ENCODE measurements at places on chromosomes 6 and 20.

DNA sequence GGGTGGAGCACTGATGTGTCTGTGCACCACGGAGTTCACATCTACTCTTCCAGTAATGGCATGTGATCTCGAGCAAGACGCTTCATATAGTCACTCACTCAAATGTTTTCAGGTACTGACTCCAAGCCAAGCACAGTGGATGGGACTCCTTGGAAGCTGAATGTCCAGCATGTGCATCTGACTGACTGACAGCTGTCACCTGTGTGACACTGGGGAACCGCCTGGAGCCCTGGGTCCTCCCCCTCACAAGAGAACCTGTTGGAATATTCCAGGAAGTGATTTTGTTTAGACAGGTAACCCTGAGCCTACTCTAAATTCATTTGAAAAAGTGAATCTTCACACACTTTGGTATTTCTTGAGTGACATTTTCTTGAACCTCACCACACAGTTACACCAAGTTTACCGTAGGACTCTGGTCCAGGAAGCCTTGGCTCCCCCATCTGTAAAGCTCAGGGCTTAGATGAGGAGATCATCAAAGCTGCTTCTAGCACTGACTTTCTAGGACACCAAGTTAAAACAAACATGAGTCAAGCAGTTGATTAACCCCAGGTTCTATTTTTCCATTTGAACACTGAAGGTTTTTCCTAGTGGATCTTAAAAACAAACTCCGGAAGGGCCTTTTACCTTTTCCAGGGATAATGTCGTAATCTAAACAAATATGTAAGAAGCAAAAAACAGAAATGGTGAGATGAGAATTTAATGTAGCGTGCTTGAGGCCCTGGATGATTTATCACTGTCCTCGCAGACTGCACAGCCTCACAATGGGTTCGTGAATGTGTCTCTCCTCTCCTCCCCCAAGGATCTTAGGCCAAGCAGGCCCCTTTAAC lies 50.1 kb downstream of the EDN3 start:
- H3K4me3 ChIP-seq: no peak overlapping the region
- no peak for DNase-seq
- H3K36me3 ChIP-seq: no peaks in the 10 kb centered on the region
- H3K4me1 ChIP-seq: peaks cover 15% of the 10 kb centered on the region
- H3K27me3 ChIP-seq: no peaks in the 10 kb centered on the region
- H3K27ac ChIP-seq: no peak overlapping the region

DNA sequence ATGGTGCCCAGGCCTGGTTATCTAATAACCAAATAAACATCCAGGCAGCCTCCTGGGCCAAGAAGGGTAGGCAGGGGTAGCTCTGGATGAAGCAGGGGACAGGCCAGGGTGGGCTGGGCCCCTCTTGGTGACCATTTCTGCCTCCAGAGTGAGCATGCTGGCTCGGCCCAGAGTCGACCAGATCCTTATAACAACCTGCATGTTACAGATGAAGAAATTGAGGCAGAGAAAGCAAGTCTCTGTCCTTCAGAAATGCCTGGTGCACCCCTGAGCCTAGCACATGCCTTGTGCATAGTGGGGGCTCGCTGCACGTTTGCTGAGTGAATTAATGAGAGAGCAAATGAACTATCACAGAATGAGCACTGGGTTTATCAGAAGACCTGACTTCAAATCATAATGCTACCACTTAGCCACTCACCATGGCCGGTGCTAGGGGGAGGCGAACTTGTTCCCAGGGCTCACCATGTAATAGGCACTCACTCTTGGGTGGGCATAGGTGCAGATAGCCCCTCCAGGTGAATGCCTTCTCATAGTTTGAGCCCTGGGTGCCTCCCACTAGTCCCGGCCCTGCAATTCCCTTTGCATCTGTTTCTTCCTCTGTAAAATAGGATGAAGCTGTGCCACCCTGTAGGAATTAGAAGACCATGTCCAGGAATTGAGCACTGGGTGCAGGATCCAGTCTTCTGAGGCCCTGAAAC lies 3.8 kb upstream of the APCDD1L start:
- no peaks in the 10 kb centered on the region for H3K4me1 ChIP-seq
- DNase-seq: no peak
- no peak overlapping the region for H3K4me3 ChIP-seq
- peaks cover 2% of the 10 kb centered on the region for H3K27me3 ChIP-seq

DNA sequence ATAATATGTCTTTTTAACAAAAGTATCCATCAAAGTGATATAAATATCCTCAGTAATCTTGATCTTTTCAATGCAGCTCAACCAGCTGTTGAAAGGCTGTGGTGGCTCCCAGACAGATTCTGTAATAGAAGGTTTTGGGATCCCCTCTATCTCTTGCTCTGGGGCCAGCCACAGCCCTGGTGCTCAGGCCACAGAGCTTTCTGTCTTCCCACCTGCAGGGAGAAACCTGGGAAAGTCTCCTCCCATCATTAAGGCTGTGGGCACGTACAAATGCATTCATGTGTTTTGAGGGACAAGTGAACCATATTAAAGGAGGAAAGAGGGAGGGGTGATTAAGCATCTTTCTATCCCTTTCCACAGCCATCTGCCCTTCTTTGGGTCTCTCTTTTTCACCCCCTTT lies 183.1 kb downstream of the PRDM13 start:
- H3K27me3 ChIP-seq: no peaks in the 10 kb centered on the region
- H3K27ac ChIP-seq: no peak overlapping the region
- H3K4me1 ChIP-seq: no peaks in the 10 kb centered on the region
- H3K4me3 ChIP-seq: no peak overlapping the region
- DNase-seq: no peak

DNA sequence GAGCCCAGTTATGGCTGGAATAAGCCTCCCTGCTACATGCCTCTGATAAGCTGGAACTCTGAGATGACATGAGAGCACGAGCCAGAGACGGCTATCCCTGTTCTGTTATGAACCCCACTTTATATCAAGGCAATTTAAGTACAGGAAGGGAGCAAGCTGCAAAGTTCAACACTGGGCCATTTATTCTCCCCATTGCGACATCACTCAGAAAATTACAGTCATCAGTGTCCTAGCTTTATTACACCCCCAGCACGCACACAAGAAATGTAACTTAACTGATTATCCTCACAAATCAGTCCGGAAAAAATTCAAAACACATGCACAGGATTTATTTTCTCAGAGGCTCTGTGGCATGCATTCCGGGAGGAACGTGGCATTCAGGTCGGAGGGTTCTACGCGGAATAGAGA lies 125.3 kb upstream of the SLC2A12 start:
- peaks cover 11% of the 10 kb centered on the region for H3K36me3 ChIP-seq
- peaks cover 48% of the 10 kb centered on the region for H3K4me1 ChIP-seq
- no peak for DNase-seq
- H3K27ac ChIP-seq: no peak overlapping the region
- H3K4me3 ChIP-seq: no peak overlapping the region

DNA sequence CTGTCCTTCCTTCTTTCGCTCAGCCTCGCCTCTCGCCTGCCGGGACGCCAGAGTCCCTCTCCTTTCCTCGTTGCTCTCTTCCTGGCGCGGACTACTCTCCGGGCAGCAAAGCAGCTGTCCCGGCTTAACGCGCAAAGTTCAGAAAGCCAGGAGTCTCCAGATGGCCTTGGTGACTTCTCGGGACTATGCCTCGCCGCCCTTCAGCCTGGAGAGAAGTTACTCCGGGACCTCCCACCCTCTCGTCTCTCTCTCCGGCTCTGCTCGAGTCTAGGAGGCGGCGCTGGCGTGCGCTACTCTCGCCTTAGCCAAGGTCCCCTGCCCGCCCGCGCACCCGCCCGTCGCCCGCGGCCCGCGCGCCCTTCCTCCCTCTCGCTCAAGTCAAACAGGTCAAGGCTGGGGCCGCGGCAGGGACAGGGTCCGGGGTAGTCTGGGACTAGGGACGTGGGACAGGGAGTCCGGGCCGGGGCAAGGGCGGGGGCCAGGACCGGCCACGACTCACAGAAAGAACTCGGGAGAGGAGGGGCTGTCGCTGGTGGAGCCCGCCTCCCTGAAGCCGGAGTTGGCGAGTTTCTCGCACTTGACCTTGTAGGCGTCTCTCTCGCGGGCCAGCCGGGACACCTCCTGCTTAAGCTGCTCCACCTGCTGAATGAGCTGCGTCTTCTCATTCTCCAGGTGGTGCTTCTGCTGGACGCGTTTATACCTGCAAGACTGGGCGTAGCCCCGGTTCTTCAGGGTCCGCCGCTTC lies 1.5 kb downstream of the MAFB start:
- DNase-seq: peak; percentile 97
- H3K4me3 ChIP-seq: peak overlapping the region; percentile 75
- no peaks in the 10 kb centered on the region for H3K36me3 ChIP-seq
- no peaks in the 10 kb centered on the region for H3K27me3 ChIP-seq

DNA sequence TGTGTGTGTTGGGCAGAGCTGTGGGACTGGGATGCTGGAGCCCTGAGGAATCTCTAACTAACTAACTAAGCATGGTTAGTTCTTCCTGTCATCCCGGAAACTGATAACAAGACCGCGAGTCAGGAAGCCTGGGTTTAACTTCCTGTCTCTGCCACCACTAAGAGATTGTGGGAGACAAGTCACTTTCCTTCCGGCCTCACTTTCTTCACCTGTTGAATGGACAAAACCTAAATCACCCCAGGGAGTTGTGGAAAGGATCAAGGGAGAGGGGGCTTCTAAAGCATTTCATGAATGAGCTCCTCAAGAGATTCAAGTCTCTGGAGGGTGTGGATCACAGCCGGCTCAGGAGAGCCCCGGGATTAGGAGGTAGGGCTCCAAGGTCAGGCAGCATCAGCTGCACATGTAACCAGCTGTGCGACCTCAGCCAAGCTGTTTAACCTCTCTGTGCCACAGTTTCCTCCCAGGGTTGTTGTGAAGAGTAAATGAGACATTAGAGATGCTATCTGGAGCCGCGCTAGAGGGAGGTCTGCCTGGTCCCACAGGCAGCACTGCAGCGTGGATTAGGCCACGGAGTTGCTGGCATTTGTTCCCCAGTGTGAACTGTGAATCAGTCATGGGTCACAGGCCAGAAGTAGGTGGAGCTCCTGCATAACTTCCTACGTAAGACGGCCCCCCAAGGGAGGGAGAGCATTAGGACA lies 105.1 kb downstream of the TOX2 start:
- no peak overlapping the region for H3K4me3 ChIP-seq
- no peak for DNase-seq
- no peak overlapping the region for H3K27ac ChIP-seq
- no peaks in the 10 kb centered on the region for H3K27me3 ChIP-seq

GRCh38 chr20:47285189-47285588 lies 71.3 kb downstream of the ZMYND8 start:
- DNase-seq: no peak
- H3K4me3 ChIP-seq: no peak overlapping the region
- peaks cover 31% of the 10 kb centered on the region for H3K4me1 ChIP-seq
- no peaks in the 10 kb centered on the region for H3K27me3 ChIP-seq
- H3K36me3 ChIP-seq: peaks cover 6% of the 10 kb centered on the region
- peak overlapping the region; percentile 13 for H3K27ac ChIP-seq

- H3K4me3 ChIP-seq: no peak overlapping the region
- no peak for DNase-seq
- no peaks in the 10 kb centered on the region for H3K27me3 ChIP-seq
- H3K27ac ChIP-seq: no peak overlapping the region
- H3K4me1 ChIP-seq: no peaks in the 10 kb centered on the region
Observed at GRCh38 chr6:131929264-131929663, 21.9 kb downstream of the CCN2 start.
